T-helper 2 cell treated with Interferon-gamma antibody and Interleukin-4, amounts not matched to agents 5 μg/mL and 100 μg/mL, for 36 hours (primary cell): ENCODE measurements at places on chromosomes 11 and 22.

- DNase-seq = no peak
Measured at GRCh38 chr11:118596224-118597146, 10.9 kb upstream of the PHLDB1 start.

GRCh38 chr11:3613998-3614741 is 27.6 kb downstream of the ART5 start:
- DNase-seq = no peak

- no peak for DNase-seq
Measured at GRCh38 chr22:44926124-44926475, 83.7 kb downstream of the PHF21B start.

DNA sequence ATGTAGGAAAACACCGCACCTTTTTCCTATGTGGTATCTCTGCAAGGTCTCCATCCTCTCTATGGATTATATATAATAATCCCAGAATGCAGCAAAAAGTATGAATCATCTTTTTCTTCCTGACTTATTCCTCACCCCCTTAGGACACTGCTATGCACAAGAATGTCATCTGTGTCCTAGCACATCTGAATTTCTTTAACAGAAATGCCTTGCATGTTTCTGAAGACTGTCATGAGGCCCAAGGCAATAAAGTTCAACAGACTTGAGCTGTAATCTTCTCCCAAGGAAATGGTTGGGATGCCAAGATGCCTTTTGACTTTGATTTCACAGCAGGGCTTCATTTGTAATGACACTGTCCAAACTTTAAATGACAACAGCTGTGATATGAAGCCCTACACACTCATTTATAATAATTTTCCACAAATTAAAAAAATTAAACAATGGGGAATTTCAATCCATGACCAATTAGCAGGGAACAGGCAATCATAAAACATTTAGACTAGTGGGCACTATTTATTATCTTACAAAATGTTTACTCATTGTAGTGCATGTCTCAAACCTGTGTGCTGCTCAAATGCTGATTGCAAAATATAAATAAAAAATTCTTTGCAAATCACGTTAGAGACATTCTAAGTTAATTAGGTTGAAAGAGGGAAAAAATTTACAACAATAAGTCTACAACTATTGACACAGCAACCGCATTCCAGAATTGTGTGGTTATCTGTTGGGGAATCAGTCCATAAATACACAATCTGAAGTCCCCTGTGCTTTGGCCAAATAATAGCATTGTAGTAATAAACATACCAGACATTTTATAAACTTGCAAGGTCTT is 242.3 kb downstream of the SWAP70 start:
- no peak for DNase-seq

GRCh38 chr11:19239039-19239438 is 1.7 kb downstream of the E2F8 start:
- no peak for DNase-seq

DNA sequence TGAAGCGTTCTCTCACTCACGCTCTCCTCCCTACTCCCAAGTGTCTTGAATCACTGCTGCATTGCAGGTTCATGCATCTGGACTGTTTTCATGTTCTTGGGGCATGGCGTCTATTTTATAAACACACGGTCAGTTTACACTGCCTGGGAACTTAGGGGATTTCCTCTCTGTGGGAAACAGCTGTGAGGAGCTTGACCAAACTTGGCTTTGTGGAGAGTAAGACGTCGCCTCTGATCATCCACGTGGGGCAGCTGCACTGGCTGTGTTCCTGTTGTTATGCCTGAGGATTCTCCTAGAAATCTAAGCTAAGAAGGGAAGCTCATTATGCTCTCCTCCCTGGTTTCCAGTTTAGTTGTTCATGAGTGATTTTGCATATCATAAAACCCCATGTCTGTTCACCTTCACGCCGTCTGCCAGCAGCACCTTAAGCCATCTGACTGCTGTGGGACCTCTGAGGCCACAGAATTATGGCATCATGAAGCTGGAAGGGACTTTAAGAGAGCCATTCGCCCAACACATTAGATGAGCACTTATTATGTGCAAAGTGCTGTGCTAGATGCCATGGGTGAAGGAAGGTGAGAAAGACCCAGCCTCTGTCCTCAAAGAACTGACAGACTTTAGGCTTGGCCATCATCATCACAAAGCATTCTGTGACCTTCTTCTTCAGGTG is 38.8 kb upstream of the POU2AF1 start:
- no peak for DNase-seq

- no peak for DNase-seq
Measured at GRCh38 chr22:33952776-33953175, 32.5 kb upstream of the LARGE1 start.

- no peak for DNase-seq
Measured at GRCh38 chr11:72609476-72609875, 64.7 kb downstream of the PDE2A start.

DNA sequence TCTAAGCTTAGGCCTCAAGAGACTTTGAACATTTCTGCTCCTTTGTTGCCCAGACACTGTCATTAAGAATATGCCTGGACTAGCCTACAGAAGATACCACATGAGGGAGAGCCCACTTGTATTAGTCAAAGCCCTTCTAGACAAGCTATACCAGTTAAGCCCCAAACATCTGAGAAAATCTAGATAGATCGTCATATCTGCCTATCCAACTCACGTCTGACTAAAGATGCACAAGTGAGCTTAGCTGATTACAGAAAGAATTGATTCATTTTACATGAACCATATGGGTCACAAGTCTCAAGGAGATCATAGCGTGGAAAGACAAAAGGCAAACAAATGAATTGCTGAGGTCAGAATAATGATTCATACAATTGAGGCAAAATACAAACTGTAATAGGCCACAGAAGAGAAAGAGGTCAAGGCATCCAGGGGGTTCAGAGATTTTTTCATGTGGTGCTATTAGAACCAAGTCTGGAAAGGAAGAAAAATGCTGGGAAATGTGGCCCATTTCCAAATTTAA is 1155.5 kb upstream of the TENM4 start:
- DNase-seq = no peak

DNA sequence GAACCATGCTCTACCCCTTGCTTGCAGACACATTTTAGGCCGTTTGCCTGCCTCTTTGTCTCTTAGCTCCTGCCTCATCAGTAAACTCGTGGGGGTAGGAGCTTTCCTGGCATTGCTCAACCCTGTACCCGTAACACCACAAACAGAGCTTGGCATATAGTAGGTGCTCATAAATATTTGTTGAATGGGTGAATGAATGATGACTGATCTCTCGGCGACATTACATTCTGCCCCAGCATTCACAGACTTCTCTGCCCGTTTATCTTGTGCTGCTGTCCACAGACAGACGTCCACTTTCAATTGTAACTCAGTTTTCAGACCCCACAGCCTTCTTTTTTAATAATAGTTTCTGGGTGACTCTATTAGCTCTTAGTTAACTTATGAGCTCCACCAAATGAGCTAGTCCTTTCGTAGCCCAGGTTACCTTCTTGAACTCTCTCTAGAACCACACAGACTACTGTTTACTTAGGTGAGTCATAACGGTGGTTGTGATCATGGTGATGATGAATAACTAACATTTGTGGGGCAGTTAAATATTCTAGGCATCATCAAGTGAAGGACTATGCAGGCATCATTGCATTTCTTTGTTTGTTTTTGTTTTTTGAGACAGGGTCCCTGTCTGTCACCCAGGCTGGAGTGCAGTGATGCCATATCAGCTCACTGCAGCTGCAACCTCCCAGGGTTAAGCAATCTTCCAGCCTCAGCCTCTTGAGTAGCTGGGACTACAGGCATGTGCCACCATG is 188.4 kb downstream of the ADAMTS15 start:
- DNase-seq = no peak

GRCh38 chr11:6633422-6634408 is 14.5 kb upstream of the TPP1 start:
- no peak for DNase-seq

GRCh38 chr11:87193756-87194470 is 156.2 kb downstream of the TMEM135 start:
- no peak for DNase-seq

GRCh38 chr22:35688913-35689675 is 28.6 kb upstream of the APOL5 start:
- no peak for DNase-seq

GRCh38 chr22:40021401-40022000 is 26.7 kb downstream of the FAM83F start:
- no peak for DNase-seq

- DNase-seq = no peak
Measured at GRCh38 chr22:50170453-50171318, at the start of gene PANX2. PANX2 (plus strand) TSS chr22:50170731; CDS start chr22:50170731, 0 bp downstream.

DNA sequence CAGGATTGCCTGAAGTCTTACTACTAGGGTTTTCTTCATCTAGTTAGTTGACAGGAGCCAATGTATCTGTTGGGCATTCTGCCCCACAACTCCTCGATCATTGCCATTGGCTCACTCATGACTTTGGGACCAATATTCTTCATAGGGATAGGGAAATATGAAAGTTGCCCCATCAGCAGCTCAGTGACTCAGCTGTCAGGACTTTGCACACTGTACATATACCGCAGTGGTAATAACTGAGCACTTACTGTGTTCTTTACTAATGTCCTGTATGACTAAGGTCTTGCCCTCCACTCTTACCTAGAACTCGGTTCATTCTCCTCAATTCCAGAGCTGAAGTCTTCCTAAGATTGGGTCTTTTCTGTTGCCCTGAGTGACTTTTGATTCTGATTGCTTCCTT is 46.8 kb upstream of the PGR start:
- DNase-seq = no peak

DNA sequence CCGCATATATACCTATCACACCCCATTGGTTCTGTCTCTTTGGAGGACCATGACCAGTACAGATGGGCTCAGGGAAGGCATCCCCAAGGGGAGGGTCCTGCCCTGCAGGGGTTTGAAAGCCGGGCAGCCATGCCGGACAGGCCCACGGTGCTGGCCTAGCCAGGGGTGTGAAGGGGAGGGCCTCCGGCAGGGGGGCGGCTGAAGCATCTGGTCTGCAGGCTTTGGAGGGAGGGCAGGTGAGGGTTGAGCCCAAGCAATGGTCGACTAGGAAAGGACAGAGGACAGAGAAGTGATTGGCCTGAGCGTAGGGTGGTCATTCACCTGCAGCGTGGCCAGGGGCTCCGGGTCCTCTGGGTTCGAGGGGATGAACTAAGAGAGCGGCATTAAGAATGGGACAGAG is 11.2 kb upstream of the CTSD start:
- DNase-seq = no peak

GRCh38 chr11:121595717-121596161 is 143.0 kb upstream of the SORL1-AS1 start:
- no peak for DNase-seq

- no peak for DNase-seq
Measured at GRCh38 chr22:42173183-42173926, 42.7 kb upstream of the CYP2D6 start.

GRCh38 chr11:25886036-25886435 is 445.9 kb upstream of the ANO3 start:
- no peak for DNase-seq

- DNase-seq = no peak
Measured at GRCh38 chr22:17397756-17398547, 28.7 kb downstream of the CECR2 start.

DNA sequence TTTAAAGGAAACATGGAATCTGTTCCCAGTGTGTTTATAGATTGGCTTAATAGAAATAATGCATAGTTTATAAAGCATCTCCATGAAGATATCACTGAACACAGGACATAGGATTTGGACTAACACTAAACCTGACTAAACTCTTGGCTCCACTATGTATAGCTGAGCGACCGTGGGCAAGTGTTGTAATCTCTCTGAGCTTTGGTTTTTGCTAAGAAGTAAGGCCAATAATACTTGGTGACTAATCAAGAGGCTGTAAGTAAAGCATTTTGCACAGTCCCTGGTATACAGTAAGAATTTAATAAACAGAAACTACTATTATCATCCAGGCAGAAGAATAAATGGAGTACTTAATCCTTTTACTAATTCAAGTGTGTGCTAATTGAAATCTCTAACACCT is 125.5 kb upstream of the MTMR2 start:
- no peak for DNase-seq

DNA sequence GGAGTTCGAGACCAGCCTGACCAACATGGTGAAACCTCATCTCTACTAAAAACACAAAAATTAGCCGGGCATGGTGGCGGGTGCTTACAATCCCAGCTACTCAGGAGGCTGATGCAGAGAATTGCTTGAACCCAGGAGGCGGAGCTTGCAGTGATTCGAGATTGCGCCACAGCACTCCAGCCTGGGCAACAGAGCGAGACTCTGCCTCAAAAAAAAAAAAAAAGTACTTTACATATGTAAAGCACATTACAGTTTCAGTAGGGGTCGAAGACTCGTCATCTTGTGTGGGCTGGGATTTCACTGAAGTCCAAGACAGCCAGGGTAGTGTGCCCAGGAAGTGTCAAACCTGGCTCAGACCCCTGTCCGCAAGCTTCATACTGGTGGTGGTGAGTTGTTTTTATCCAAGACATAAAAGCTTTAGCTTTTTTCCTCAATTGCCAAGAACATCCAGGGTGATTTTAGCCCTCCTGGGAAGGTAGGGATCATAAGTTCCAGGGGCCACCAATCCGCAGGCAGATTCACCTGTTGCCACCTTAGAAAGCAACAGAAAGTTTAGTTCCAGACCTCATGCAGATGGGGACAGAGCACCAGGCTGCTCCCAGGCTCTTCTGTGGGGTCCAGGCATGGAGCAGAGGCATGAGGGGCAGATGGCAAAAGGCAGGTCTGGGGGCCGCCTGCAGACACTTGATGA is 21.6 kb upstream of the ADORA2A start:
- DNase-seq = no peak

DNA sequence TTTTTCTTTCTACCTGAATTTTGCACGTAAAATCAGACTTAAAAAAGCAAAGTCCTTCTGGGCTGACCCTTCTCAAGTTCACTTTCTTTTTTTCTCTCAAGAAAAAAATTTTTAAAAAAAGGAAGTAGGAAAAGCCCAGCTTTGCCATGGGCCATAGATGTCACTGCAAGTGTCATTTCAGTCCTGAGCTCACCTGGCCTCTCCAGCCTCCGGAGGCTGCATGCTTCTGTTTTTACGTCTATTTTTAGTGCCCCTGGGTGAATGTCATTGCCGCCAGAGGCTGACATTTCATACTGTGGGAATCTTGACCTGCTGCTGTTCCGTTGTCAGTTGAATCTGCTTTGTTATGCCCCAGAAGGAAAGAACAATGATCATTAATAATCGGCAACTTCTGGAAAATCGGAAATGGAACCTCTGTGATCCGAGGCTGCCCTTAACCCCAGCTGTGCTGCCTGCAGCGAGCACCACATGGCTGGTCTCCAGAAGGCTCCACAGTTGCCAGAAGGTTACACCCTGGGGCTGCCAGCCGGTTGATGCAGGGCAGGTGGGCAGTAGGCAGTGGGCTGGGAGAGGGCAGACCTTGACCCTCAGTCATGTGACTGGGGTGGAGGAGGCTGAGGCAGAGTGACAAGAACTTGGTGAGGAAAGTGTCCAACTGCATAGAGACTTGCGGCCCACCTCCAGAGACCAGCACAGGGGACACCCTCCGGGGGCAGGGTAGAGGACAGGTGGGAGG is 16.7 kb upstream of the MYEOV start:
- no peak for DNase-seq

- DNase-seq = no peak
Measured at GRCh38 chr11:76740772-76741171, 42.4 kb upstream of the TSKU start.

DNA sequence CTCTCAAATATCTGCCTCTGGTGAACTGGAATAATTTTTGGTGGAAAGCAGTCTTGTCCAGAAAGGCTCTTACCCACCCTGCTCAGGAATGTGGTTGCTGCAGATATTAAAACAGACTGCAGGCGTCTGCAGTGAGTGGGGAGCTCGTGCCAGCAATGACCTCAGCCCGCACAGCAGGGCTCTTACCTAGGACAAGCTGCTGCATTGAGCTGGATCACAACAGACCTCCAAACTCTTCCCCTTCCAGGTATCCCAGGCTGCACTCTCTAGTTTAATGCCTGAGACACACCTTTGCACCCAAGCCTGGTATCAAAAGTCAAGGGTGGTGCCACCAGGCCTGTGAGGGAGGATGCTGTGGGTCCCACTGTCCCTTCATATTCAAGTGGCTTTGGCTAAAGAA is 69.7 kb upstream of the CDON start:
- no peak for DNase-seq
